SJSA1 (cell line): ENCODE measurements at places on chromosomes 6 and 20.

DNA sequence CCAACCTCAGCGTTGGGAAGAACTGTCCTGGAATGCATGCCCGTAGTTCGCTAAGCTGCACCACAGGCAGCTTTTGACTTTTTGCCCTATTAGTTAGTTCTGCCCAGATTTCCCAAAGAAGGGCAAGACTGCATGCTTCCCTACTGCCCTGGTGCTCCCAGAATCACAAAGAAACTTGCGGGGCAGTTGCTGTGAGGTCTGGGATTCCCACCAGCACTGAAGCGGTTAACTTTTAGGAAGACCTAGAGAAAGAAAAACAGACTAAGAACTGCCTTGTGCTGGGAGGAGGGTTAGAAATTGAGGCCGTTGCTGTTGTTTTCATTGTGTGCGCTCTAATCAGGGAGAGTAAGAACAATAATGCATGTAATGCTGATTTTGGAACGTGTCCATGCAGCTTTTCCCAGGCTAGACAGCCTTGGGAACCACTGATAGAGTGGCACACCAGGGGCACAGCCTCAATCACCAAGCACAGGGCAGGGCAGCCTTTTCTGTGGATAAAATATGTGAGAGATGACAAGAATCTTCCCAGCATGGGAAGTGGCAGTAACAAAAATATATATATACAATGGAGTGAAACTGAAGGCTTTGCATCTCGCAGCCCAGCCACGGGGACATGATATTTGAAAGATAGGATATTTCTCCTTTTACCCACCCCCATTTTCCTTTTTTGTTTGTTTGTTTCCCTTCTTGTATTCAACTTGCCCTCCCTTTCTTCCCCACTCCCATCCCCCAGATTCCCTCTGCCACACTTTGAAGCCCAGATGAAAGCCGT, 137.7 kb upstream of the HEY2 start:
- peak; percentile 66 for DNase-seq

GRCh38 chr20:39993742-39994141, 695.3 kb downstream of the MAFB start:
- no peak for DNase-seq

DNA sequence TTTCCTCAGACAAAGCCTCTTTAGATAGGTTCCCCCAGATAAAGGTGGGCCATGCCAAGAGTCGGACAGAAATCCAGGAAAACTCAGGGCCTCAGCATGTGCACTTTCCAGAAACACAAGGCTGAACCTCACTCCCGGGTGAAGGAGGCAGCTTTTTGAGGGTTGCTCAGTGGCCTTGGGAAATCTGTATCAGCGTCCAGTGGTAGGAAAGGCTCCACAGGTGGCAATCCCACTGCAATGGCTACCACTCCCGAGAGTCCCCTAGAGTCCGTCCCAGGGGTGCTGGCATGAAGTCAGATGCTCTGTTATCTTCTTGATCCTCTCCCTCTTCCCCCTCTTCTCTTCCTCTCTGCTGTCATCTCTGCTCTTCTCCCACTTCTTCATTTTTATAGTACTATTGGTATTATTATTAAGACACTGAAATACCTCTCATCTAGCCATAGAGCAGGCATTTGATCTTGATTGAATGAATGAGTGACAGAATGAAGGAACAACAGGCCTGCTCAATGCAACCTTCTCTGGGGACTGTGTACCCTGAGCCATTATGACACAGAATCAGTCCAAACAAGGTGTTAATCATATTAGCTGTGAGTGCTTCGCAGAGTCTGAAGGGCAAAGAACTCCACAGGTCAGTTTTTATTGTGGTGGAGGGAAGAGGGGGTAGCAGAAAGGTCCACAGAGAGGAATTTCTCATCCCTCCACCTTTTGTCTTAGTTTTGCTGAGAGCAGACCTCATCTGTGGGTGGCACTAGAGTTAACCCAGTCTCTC, 13.3 kb downstream of the SLC22A1 start:
- no peak for DNase-seq

GRCh38 chr6:33112148-33112547, 36.4 kb downstream of the HLA-DPB1 start:
- DNase-seq: no peak

DNA sequence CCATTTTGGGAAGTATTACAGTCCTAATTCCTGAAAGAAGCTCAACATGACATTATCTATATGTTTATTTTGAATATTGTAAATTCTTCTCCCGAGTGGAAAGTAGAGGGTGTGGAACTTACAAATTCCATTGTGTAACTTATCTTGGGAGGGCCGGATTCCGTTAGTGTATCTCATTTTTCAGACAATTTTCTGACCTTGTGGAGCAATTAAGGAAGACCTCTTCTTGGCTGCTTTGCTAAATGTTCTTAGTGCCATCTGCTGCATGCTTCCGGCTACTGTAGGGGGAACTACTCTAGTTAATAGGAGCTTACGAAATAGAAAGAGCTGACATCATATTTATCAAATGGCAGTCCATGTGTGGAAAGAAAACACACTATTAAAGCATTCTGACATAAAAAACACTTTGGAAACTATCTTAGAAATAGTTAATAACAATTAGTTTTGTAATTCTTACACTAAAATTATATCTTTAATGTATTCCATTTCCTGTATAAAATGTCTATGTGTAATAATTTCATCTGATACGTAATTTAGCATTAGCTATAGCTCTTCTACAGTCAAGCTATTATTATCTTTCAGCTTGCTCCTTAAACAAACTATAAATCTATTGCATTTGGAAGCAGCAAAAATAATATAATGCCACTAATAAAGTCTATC, 41.5 kb upstream of the KCNQ5 start:
- DNase-seq: peak; percentile 53
